ENCODE measurements at places on chromosomes 16 and 17. TPM values are rescaled to one million over a fixed set of nuclear protein-coding genes. Genes with fewer than 3 reads are reported as not detected.

The DNAI2 gene
- total RNA-seq = not detected

The PLLP gene
- total RNA-seq = 0.14 TPM

The TVP23A gene
- not detected for total RNA-seq

The CCDC200 gene
- total RNA-seq = not detected

The GRB7 gene
- total RNA-seq = 0.57 TPM

The CEP112 gene
- 6.8 TPM for total RNA-seq

The CDK3 gene
- 0.66 TPM for total RNA-seq

The PRKCB gene
- not detected for total RNA-seq

The MYOCD gene
- total RNA-seq = 4.7 TPM

The ZPBP2 gene
- not detected for total RNA-seq

The IRX6 gene
- not detected for total RNA-seq

The KRT13 gene
- not detected for total RNA-seq

The GJD3 gene
- 3.9 TPM for total RNA-seq

The TERB1 gene
- not detected for total RNA-seq

The SEPTIN12 gene
- total RNA-seq = not detected

The SULT1A1 gene
- 13.3 TPM for total RNA-seq

The MPP2 gene
- 0.43 TPM for total RNA-seq

The WNT9B gene
- total RNA-seq = not detected

The AMFR gene
- total RNA-seq = 268 TPM

The PLXDC1 gene
- 0.22 TPM for total RNA-seq

The NPIPB8 gene
- not detected for total RNA-seq

The KRT32 gene
- not detected for total RNA-seq

The SLC16A11 gene
- not detected for total RNA-seq

The TUBB3 gene
- 360 TPM for total RNA-seq

The ZP2 gene
- not detected for total RNA-seq

Measured in placental pericyte (primary cell).